ENCODE measurements at places on chromosomes 2 and 18.

- no peak for DNase-seq
Observed at GRCh38 chr18:45439851-45440645, 175.2 kb upstream of the SLC14A2 start.

DNA sequence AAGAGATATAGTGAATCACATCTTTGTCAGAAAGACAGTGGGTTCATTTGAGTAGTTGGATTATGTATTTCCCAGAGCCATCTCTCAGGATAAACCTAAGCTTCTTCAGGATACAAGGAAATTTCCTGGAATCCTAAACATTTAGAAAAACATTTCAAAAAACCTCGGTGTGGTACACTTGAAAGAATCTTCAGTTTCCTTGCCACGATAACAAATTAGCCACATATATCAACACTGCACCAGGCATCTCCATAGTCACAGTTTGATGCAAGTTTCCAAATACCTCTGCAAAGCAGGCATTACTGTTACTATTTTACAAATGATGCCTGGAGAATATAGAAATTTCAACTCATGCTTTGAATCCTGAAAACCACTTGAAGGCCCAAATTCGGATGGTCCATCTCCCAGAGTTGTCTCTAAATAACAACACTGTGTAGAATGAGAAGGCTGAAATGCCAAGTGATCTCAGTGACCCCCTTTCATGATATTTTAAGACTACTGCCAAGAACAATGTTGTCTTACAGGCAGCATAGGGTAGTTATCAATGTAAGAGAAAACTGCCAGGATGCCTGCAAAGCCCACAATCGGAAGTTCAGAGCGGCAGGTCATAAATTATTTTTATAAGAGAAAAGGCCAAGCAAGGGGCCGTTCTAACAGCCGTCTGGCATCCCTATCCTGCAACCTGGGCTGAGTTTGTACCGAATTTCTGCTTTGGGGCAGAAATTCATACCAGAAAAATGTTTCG, 307.9 kb downstream of the TXNL1 start:
- no peak for DNase-seq

- no peak for DNase-seq
Observed at GRCh38 chr2:48383036-48383435, 146.9 kb upstream of the STON1 start.

DNA sequence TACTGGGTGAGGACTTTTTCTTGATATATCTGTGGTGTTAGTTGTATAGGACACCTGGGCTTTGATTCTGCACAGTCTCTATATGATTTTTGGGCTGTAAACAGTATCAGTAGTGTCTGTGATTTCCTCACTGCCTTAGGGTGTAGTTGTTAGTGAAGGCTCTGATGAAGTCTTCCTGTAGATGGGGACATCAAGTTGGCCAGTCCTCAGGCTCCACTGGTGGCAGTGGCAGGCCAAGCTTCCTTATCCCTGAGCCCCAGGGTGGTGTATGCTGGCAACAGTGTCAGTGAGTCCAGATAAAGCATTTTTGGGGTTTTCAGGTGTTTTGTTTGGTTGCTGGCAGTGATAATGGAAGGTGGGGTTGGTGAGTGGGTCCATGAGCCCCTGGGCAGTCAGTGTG, 961.4 kb downstream of the DSC3 start:
- DNase-seq = no peak

- no peak for DNase-seq
Observed at GRCh38 chr18:63860531-63860930, 27.0 kb upstream of the SERPINB2 start.

GRCh38 chr2:37349231-37349860, 4.9 kb downstream of the QPCT start:
- DNase-seq = no peak

DNA sequence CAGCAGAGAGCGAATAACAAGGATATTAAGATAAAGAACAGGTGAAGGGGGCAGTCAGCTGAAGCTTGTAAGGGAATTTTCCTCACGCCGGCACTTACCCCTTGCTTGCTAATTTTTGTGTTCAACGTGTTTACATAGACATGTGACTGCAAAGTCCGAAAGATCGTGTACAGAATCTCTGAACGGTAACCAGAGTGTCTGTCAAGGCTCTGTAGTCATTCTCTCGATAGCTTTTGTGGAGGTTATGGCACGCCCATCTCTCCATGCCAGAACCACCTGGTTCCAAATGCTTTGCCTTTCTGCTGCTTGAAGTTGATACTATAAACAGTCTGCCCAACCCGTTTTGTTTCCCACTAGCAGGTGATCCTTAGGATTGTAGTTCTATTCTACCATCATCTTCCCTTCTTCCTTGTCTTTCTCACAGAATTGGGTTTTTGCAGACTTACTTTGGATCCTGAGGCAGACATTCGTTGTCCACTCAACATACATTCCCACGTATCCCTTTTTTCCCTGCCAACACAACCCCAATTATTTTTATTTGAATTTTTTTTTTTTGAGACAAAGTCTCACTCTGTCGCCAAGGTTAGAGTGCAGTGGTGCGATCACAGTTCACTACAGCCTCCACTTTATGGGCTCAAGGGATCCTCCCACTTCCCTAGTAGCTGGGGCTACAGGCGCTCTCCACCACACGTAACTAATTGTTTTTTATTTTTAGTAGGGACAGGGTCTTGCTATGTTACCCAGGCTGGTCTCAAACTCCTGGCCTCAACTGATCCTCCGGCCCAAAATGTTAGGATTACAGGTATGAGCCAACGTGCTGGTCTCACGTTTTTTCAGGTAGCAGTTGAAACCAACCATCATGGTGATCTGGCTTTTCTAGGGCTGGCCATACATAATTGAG, 1.3 kb upstream of the USP34 start:
- peak; percentile 68 for DNase-seq

DNA sequence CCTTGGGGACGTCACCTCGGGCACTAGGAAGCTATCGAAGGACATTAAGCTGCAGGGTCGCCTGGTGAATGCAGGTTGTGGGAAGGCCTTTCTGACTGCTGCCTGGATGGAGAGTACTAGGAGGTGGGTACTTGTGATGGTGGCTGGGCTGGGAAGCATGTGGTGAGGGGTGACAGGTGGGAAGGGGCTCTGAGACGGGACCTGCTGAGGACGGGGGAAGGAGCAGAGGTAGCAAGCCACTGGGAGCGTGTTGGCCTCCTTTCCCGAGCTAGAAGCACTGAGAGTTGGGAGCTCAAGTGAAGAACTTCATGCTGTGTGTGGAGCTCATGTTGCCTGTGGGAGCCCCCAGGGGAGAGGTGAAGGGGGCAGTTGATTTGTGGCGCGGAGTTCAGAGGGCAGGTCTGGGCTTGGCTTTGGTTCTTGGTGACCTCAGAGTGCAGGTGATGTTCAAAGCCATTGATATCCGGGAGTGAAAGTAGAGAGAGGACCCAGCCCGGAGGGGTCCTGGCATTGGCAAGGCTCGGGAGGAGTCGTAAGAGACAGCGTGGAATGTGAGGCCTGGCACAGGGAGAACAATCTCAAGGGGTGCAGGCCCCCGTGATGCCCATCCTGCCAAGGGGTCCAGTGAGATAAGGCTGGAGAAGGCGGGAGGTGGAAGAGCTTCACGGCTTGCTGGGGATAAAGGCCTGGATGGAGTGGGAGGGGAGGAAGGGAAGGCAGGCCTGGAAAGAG, 13.2 kb downstream of the MROH2A start:
- no peak for DNase-seq

DNA sequence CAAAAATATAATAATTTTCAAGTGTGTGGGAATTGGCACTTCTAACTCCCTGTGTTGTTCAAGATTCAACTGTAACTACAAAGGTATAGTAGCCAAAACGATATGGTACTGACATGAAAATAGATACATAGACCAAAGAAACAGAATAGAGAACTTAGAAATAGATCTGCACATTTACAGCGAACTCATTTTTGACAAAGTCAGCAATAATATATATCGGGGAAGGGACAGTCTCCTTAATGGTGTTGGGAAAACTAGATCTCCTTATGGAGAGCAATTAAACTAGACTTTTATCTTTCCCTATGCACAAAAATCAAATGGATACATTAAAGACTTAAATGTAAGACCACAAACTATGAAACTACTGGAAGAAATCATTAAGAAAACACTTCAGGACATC, 1530.6 kb upstream of the SLC39A10 start:
- no peak for DNase-seq

DNA sequence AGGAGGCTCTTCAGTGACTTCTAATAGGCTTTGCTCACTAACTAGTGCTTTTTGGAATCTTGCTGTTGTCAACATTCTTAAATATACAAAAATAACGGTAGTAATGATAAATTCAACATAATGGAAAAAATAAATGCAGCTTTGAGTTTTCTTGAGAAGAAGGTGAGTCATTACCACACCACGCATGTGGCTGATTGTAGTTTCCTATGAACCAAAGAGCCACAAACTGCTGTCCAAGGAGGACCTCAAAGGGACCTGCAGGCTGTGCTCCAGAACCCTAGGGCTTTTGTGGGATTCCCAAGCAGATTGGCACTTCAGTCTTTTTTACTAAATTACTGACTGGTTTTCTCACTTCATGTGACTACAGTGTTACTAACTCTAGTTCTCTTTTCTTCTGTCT, 66.7 kb downstream of the TPGS2 start:
- DNase-seq = no peak

- no peak for DNase-seq
Observed at GRCh38 chr18:4888251-4889040, 308.6 kb downstream of the AKAIN1 start.

DNA sequence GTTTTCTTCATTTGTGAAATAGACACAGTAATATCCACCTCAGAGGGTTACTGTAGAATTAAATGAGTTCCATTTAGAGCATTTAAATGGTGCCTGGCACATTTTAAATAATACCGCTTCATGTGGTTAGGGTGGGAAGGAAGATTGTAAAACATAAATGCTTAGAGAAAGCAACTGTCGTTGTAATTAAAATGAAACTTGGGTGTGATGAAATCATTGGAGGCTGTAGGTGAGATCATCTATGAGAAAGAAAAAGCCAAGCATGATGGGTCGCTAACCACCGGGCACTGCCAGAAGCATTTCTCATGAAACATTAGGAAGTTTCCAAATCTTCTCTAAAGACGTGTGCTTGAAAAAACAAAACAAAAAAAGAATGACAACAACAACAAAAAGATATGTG, 8.2 kb upstream of the SLC39A10 start:
- no peak for DNase-seq

GRCh38 chr2:238233625-238234024, 6.2 kb downstream of the HES6 start:
- no peak for DNase-seq

GRCh38 chr2:27249891-27250651, 12.8 kb downstream of the SLC30A3 start:
- peak; percentile 46 for DNase-seq

GRCh38 chr18:13136904-13137669, 81.5 kb upstream of the LDLRAD4 start:
- DNase-seq = no peak

DNA sequence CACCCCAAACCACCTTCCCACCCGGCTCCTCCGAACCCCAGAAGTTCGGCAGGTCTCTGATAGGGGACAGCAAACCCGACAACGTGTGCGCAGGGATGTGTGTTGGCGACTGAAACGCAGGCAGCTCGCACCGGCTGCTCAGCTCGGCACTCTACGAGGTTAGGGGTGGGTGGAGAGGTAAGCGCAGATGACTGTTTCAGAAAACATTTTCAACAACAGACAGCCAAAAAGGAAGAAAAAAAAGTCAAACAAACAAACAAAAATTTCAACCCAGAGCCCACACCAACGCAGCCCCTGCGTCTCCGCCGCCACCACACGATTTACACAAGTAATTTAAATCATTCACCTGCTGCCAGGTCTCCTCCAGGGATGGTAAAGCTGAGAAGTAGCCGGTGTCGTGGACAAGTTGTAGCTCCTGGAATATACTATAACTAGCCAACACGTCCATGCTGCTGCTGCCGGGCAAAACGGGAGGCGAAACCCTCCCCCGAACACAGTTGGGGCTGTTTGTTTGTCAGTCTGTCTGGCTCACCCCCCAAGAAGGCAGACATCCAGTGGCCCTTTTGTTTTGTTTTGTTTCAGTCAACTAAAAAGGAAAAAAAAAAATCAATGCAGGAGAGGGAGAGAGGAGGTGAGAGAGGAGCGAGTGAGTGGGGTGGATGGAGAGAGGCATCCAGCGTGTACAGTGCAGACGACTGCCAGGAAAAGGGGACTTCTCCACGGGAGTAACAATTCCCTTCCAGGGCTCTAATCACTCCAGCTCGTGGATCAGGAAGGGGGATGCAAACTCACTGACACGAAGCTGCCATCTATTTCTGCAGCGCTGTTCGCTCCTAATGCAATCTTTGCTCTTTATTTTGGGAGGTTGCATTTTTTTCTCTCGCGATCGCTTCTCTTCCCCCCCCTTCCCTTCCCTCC, at the start of gene KLF7:
KLF7 (minus strand) TSS at position 828 of the 918 bp plus-strand sequence; CDS start at position 448, 380 bp downstream.
- DNase-seq = peak; percentile 76

DNA sequence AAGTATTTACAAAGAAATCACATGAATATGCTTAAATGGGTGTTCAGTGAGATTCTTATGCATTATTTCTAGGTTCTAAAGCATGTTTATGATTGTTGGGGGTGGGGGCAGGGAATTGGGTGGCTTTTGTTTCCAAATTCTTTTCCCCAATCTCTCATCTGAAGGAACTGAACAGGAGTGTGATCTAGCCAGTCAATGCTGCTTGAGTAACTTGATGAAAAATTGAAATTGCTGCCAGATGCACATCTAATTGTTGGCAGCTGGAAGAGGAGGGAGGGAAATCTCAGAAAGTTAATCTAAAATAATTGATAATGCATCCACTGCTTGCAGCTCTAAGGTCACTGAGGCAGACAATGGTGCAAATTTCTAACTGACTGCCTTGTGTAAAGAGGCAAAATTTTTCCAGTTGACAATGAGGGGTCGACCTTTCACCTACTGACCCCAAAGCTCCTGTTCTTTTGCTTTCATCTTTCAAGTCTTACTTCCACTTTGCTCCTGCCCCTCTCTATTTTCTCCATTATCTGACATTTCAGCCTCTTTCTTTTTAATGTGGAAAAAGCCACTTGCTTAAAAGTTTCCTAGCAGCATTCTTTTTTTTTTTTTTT, 53.3 kb downstream of the IRS1 start:
- no peak for DNase-seq

GRCh38 chr2:55147041-55147440, 85.1 kb downstream of the CLHC1 start:
- no peak for DNase-seq

DNA sequence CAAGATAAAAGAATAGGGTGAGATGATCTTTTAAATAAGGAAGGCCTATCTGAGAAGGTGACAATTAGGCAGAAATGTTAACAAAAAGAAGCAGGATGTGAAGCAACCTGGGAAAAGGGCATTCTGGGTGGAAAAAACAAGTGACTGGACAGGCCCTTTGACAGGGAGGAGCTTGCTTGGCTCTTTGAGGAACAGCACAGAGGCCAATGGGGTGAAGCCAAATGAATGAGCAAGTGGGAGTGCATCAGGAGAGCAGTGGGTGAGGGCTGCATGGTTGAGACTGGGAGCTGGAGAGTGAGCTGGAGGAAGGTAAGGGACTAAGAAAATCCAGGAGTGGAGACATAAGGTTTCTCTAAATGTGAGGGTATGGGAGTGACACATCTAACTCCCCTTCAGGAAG, 126.9 kb downstream of the TDRD15 start:
- DNase-seq = no peak

GRCh38 chr2:222912776-222913175, 51.9 kb downstream of the ACSL3 start:
- peak; percentile 24 for DNase-seq

GRCh38 chr2:1767939-1768691, 23.8 kb upstream of the PXDN start:
- DNase-seq = no peak

- DNase-seq = no peak
Observed at GRCh38 chr2:186306754-186307153, 179.3 kb upstream of the ZC3H15 start.

GRCh38 chr2:86793752-86794151, 3.0 kb upstream of the CD8A start:
- DNase-seq = no peak

GRCh38 chr18:75244351-75245313, 34.0 kb downstream of the TSHZ1 start:
- peak; percentile 84 for DNase-seq

- DNase-seq = no peak
Observed at GRCh38 chr2:119024152-119024551, 82.2 kb downstream of the MARCO start.
